ENCODE measurements at places on chromosomes 11 and 22.

DNA sequence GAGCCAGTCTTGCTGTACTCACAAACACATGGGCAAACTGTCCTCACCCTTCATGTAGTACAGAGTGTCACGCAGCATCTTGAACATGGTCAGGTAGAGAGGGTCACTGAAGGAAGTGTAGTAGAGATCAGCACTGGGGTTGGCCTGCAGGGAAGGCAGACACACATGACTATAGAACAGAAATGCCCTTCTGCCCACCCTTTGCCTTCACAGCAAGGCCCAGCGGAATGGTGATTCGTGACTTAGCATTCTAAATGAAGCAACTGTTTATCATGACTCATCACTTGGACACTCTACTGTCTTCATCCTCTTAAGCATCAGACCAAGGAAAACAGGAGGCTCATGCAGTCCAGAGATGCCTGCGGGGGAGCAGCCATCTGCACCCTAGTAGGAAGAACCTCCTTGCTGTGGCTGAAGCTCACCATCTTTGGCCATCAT, 33.4 kb downstream of the SERPIND1 start:
- DNase-seq: no peak

DNA sequence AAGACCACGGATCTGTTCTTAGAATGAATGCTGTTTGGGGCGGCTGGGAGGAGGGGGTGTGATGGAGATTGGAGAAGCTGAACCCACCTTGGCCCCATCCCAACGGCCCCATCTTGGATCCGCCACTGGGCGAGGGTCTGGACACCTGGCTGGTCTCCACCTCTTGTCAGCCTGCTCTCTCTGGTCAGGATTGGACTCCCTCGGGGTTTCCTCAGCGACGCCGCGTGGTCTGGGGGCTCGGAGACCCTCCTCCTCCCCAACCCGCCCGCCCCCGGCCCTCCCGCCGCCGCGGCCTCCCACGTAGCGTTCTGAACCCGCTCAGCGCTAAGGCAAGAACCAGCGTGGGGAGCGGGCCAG, 4.3 kb upstream of the FLI1 start:
- no peak for DNase-seq

GRCh38 chr22:49103314-49104059, 724.2 kb downstream of the BRD1 start:
- DNase-seq: no peak

- no peak for DNase-seq
Measured at GRCh38 chr22:27537501-27537900, 264.1 kb downstream of the MN1 start.

GRCh38 chr11:78789375-78789774, 214.7 kb upstream of the NARS2 start:
- DNase-seq: no peak

GRCh38 chr11:103091064-103091800, 728 bp downstream of the DCUN1D5 start:
- DNase-seq: peak; percentile 31

- DNase-seq: no peak
Measured at GRCh38 chr11:117045956-117046355, 52.3 kb downstream of the SIK3 start.

DNA sequence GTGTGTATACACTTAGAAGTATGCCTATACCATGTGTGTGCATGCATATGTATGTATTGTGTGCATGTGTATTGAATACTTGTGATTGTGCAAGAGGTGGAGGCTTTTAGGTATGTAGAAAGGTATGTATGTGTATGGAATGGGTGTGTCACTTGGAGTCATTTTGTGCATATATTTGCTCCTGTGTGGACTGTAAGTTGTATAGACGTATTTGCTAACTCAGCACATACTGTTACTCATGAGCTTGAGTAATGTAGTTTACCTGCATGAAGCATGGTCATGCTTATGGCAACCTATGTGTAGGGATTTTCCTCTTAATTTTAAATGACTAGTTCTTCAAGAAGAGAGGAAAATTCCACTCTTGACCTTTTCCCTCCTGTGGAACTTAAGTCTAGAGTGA, 507.6 kb upstream of the LARGE1 start:
- no peak for DNase-seq

DNA sequence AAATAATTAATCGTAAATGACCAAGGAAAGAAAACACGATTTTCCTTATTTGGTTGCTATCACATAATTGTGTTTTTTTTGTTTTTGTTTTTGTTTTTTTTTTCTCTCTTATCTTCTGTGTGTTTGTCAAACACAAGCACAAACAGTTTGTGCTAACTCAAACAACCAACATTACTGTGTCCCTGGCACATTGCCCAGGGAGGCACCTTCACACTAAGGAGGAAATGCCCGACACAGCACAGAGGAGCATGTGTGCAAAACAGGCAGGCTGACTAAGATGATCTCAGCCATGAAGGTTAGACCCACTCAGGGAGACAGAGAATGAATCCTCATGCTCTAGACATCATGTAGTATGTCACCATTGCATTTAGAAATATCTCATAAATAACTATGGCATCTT, 130.1 kb downstream of the SOX6 start:
- no peak for DNase-seq

GRCh38 chr11:69818231-69818602, 999 bp downstream of the FGF3 start:
- no peak for DNase-seq

DNA sequence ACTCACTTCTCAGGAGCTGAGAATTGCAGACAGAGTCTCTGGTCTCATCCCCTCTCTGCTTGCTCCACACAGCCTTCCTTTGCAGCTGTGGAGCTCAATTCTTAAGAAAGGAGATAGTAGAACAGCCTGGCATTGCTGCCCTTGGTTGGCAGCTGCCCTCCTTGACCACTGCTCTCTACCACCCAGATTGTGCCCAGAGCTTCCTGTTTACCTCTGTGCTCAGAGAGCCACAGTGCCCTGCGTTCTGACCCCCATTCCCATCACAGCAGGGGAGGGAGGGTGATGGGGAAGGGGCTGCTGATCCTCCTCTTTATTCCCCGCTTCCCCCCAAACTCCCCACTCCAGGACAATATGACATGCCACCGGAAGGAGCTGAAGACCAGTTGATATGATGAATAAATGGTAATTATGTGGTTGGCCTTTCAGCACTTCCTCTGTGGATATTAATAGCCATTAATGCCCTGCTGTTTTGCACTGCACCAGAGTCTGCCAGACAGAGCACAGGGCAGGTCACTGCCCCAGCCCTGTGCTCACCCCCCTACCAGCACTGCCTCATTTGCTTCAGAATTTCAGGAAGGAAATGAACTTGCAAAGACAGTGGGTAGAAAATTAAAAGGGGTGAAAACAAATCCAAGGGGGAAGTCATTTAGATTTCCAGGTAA, 426.8 kb upstream of the CADM1 start:
- no peak for DNase-seq

Data from natural killer cell (primary cell).